NCI-H1092 (cell line): ENCODE measurements at places on chromosomes 5 and 9.

- DNase-seq, result no peak
Observed at GRCh38 chr9:36306471-36307306, 48.4 kb upstream of the GNE start.

GRCh38 chr5:127012916-127013315 lies 17.4 kb downstream of the MARCHF3 start:
- no peak for DNase-seq

DNA sequence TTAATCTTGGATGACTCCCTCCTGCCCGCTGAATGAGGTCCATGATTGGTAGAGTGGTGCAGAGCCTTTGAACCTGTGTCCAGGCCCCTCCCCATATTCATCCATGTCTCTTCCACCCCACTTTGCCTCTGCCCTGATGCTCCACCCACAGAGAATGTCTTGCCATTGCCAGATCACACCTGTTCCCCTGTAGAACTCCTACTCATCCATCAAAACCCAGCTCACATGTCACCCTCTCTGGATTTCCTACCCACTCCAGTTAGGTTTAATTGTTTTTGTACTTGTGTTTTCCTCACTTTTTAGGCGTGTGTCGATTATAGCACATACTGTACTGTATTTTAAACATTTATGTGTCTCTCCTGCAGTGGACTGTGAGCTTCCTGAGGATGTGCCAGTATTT lies 107.0 kb upstream of the CTSL start:
- DNase-seq, result no peak

- DNase-seq, result no peak
Observed at GRCh38 chr9:115921301-115921700, 232.3 kb upstream of the PAPPA start.

DNA sequence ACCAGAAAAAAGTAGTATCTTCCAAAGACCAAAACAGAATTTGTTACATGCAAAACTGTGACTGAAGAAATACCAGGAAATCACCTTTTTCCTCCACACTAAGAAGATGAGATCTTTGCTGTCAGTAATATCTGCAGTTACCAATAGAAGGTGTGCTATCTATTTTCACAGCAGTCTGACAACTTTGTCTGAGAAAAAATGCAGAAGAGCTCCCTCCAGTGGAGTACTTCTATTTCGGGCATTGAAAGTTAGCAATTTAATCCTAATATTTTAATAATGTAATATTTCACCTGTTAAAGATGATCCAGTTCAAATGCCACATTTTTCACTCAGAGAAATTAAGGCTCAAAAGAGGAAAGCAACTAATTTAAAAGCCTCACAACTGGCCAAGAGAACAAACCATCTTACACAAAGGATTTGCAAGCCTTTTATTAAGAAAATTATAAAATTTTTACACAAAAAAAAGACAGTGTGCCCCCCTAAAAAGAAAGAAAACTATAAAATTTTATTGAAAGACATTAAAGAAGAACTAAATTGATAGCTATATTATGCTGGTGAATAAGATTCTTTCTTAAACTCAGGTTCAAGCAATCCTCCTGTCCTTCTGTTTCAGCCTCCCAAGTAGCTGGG lies 50.6 kb downstream of the DEPDC1B start:
- DNase-seq, result no peak

DNA sequence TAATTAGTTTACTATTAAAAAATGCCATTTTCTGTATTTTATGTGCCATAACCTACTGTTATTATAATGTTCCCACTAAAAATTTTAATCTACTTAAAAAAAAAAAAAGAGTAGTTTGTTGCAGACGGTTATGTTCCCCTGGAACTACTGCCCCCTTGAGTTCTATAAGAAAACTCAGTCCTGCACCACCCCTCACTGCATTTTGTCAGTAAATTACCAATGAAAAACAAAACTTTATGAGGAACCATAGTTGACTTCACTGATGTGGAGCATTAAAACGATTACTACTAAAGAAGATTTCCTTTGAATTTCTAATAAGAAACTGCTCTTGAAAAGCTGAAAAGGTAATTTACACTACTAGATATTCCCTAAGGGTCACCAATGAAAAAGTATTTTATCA lies 288.7 kb downstream of the FBXL17 start:
- no peak for DNase-seq

DNA sequence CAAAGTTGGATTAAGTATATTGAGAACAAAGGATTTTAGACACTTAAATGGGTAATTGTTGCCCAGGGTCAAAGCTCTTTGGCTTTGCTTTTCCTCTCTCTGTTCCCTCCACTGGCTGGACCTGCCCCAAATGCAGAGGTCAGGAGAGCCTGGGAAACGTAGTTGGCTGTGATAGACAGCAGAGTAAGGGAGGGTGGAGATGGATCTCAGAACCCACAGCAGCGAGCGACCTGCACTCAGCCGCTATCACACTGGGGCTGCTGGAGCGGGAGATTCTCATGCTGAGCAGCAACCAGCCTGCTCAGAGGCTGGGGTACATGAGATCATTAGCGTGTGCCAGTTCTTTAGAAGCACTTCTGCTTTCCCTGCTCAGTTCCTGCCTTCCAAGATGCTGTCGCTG lies 71.8 kb upstream of the TTC23L start:
- no peak for DNase-seq

DNA sequence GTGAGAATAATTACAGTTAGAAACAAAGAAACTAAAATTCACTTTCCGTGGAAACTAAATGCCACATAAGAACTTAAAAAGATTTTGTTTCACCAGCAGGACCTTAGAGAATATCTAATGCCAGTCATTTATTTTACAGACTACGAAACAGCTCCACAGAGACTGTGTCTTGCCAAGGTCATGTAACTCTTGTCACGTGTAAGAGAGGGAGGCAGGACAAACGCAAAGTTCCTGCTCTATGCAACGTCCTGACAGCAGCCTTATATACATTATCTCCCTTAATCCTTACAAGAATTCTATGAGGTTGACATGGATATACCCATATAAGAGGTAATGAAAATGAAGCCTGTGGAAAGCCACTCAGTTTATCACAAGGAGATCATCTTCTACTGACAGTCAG lies 39.4 kb downstream of the CTNNAL1 start:
- no peak for DNase-seq

- DNase-seq, result no peak
Observed at GRCh38 chr5:147760086-147760875, 22.2 kb downstream of the JAKMIP2 start.

DNA sequence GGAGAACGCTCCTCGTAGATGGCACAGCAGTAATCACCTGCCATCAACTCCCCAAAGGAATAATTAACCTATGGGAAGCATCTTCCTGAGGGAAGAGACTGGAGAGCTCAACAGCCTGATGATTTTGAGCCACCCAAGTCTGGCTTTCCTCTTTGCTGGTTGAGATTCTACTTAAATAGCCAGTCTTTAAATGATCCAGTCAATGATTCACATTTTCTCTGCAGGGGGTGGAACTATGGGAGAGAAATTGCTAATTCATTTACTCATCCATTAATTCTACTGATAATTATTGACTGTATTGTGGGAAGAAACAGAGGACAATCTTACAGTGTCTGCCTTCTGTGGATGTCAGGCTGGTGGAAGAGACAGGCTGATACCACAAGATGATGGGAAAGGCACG lies 355.0 kb upstream of the PANK3 start:
- no peak for DNase-seq

- DNase-seq, result no peak
Observed at GRCh38 chr9:127390248-127390545, 6.8 kb upstream of the SLC2A8 start.

DNA sequence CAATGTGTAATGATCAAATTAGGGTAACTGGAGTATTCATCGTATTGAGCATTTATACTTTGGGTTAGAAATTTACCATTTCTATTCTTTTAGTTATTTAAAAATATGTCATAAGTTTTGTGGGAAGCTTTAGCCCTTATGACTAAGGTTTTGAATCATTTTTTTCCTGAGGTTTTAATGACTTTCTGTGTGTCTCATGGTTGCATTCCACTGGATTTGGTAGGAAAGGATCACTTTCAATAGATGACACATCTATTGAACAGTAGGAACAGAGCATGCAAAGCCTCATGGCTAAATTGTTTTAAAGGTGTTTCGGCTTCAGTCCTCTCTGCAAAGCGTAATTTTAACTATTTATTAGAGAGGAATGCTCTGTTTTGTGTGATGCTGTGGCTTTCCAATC lies 512.4 kb upstream of the CHD1 start:
- DNase-seq, result no peak

GRCh38 chr5:172758077-172758833 lies 12.7 kb downstream of the DUSP1 start:
- DNase-seq, result no peak

DNA sequence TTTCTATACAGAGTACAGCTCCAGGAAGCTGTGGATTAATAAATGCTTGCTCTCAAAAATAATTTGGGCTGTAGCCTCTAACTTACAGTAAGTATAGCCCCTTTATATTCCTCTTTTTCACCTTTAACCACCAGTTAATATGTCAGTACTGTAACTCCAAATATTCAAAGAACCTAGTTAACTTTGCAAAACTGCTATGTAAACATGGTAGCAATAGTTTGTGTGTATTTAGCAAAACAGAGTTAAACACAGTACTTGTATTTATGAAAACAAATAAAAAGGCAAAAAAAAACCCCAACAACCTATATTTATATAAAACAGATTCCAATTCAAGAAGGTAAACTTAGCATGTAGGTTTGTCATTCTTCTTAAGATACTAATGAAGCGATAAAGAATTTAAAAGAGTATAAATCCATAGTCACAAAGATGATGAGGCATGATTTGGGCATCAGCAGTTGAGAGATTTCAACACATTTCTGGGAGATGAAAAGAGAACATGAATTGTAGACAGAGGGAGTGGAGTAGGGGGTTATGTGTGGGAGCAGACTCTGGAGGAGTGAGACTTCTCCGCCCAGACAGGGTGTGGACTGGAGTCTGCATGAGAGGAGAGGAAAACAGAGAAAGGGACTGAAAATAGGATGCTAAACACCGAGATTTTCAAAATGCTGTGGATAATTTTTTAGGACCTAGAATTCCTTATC lies 47.0 kb upstream of the F2RL1 start:
- no peak for DNase-seq

DNA sequence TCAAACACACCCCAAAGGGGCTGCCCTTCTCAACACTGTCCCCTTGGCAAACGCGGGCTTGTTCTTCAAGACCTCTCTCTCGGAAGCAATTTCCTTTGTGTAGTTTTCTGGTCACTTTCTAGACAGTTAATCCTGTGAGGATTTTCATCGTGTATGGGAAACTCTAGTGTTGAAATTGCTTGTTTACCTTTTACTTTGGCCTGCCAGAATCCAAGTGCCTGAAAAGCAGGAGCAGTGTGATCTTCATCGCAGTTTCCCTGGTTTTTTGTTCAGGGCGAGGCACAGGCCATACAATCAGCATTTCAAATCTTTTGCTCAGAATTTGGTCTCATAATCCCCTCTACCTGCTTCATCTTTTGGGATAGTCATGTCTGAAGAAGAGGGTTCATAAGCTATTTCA lies 115.7 kb upstream of the C9orf72 start:
- no peak for DNase-seq
